ENCODE measurements at places on chromosomes 7 and 10. TPM values are rescaled to one million over a fixed set of nuclear protein-coding genes. Genes with fewer than 3 reads are reported as not detected.

Gene SPACDR
- not detected for polyA plus RNA-seq

Gene FEZF1
- 0.19 TPM for polyA plus RNA-seq

Gene SFTPA2
- not detected for polyA plus RNA-seq

DNA sequence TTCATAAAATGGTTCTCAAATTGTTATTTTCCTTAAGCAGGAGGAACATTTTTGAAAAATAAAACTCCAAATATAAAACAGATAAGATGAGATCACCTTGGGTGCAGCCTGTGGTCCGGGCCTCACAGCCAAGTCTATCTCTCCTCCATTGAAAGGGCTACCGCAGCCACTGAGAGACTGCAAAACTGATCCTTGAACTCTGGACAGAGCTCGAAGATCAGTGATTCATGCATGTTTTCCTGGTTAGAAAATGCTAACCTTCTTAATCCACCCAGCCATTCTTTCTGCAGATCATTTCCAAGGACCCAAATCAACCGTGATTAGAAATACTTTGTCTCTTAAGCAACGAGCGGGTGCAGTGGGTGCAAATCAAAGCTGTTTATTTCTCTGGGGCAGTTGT, 378.8 kb downstream of the PLXDC2 start:
- H3K27ac ChIP-seq, result no peak overlapping the region
- H3K36me3 ChIP-seq, result no peaks in the 10 kb centered on the region
- H3K4me1 ChIP-seq, result no peaks in the 10 kb centered on the region
- no peak overlapping the region for H3K4me3 ChIP-seq
- DNase-seq, result peak; percentile 24

DNA sequence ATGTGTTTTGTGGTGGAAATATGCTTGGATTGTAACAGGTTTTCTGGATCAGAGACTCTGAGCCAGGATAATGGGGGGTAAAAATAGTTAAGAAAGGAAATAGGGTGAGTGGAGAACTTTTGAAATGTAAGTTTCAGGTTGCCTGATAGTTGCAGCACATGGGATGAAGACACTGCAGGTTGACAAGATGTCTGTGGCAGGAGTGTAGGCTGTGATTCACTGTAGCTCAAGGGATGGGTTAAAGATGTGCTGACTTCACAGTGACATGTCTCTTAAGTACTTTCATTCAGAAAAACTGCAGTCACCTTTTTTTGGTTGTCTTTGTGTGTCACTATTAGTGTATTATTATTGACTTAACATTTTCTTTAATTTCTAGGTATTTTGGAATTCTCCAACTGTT, 63.5 kb upstream of the SLC39A12 start:
- H3K27ac ChIP-seq, result no peak overlapping the region
- DNase-seq, result no peak
- no peaks in the 10 kb centered on the region for H3K36me3 ChIP-seq
- no peaks in the 10 kb centered on the region for H3K27me3 ChIP-seq
- no peak overlapping the region for H3K4me3 ChIP-seq

GRCh38 chr10:90204131-90204955, 503.0 kb downstream of the KIF20B start:
- no peaks in the 10 kb centered on the region for H3K4me1 ChIP-seq
- H3K27me3 ChIP-seq, result no peaks in the 10 kb centered on the region
- no peak for DNase-seq
- no peak overlapping the region for H3K27ac ChIP-seq
- no peaks in the 10 kb centered on the region for H3K36me3 ChIP-seq
- no peak overlapping the region for H3K4me3 ChIP-seq

- H3K4me1 ChIP-seq, result no peaks in the 10 kb centered on the region
- H3K36me3 ChIP-seq, result no peaks in the 10 kb centered on the region
These were observed 41.8 kb upstream of the WNT16 start for GRCh38 chr7:121286742-121287734.

GRCh38 chr7:137835486-137836112, 11.2 kb downstream of the DGKI start:
- no peak overlapping the region for H3K27ac ChIP-seq
- no peaks in the 10 kb centered on the region for H3K4me1 ChIP-seq
- DNase-seq, result no peak
- no peaks in the 10 kb centered on the region for H3K27me3 ChIP-seq
- H3K4me3 ChIP-seq, result no peak overlapping the region
- no peaks in the 10 kb centered on the region for H3K36me3 ChIP-seq

GRCh38 chr10:21508706-21509331, 16.7 kb downstream of the SKIDA1 start:
- H3K36me3 ChIP-seq, result no peaks in the 10 kb centered on the region
- peaks cover 26% of the 10 kb centered on the region for H3K27me3 ChIP-seq
- no peak for DNase-seq
- H3K4me3 ChIP-seq, result no peak overlapping the region
- H3K4me1 ChIP-seq, result peaks cover 60% of the 10 kb centered on the region
- H3K27ac ChIP-seq, result peak overlapping the region; percentile 72

Data from hepatocyte (in vitro differentiated cells).